T-cell (primary cell): ENCODE measurements at places on chromosomes 5 and 9. TPM values are rescaled to one million over a fixed set of nuclear protein-coding genes. Genes with fewer than 3 reads are reported as not detected.

Gene ADAMTS13
- 2.4 TPM for total RNA-seq

Gene ETF1
- 98.2 TPM for total RNA-seq

Gene LIX1
- total RNA-seq, result not detected

Gene FOXD4L5
- 0.58 TPM for total RNA-seq

Gene NR5A1
- total RNA-seq, result 0.19 TPM

Gene PCDHGA12
- 0.09 TPM for total RNA-seq

DNA sequence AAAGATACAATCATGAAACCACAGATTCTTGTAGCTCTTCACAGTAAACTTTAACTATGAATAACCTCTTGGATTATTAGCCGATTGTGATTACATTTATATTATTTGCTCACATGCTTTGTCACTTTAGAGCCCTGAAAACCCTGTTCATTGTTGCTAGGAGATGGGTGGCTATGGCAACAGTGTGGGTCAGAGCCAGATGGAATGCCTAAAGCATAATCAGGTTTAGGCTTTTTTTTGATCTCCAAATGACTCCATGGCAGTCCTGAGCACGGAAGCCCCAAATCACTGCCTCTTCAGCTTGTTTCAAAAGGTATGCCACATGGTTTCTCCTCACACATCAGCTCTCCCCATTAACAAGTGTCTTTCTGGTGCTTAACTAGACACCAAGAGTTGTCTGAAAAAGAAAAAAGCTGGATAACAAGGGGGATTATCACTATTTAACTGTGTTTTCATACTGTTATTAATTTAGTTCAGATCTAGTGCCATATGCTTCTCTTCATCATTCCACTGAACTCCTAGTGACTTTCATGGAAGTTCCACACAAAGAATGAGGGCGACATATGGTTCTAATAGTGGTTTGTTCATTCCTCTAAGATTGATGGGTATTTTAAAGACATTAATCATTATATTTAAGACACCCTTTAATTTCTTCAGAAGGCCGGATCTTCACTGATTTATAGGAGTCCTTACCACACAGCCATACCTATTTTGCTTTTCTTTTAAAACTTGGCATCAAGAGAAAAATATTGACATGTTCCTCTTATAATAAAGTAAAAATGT lies 88.8 kb upstream of the PAM start:
- no peaks in the 10 kb centered on the region for H3K4me1 ChIP-seq
- no peak for DNase-seq
- H3K36me3 ChIP-seq, result no peaks in the 10 kb centered on the region
- H3K4me3 ChIP-seq, result no peak overlapping the region
- no peaks in the 10 kb centered on the region for H3K27me3 ChIP-seq

GRCh38 chr9:68653141-68653595 lies 51.9 kb upstream of the PIP5K1B start:
- no peak overlapping the region for H3K4me3 ChIP-seq
- no peaks in the 10 kb centered on the region for H3K27me3 ChIP-seq
- no peak for DNase-seq
- no peaks in the 10 kb centered on the region for H3K4me1 ChIP-seq
- H3K36me3 ChIP-seq, result no peaks in the 10 kb centered on the region
- H3K27ac ChIP-seq, result no peak overlapping the region

DNA sequence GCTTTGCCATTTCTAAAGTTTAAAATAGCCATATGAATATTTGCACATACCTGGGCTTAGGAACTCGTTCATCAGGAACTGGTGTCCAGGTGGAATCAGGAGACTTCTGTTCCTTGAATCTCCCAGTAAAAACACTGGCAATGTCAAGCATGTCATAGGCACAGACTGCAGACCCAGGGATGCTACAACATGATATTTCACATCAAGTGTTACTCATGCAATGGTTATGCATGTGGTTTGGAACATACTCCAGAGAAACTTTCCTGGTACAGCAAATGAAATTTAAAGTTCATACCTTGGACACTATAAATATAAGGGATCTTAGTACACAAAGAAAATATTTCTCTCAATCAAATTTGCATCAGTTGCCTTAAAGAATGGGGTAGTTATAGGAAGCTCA lies 92.2 kb downstream of the SEMA6A start:
- DNase-seq, result no peak
- H3K4me3 ChIP-seq, result no peak overlapping the region
- H3K27ac ChIP-seq, result no peak overlapping the region
- H3K4me1 ChIP-seq, result no peaks in the 10 kb centered on the region

GRCh38 chr9:73269430-73270101 lies 117.9 kb downstream of the ANXA1 start:
- no peak overlapping the region for H3K4me3 ChIP-seq
- H3K36me3 ChIP-seq, result no peaks in the 10 kb centered on the region
- H3K27ac ChIP-seq, result no peak overlapping the region
- H3K27me3 ChIP-seq, result peaks cover 6% of the 10 kb centered on the region

- H3K27me3 ChIP-seq, result no peaks in the 10 kb centered on the region
- no peak for DNase-seq
- H3K36me3 ChIP-seq, result peaks cover 8% of the 10 kb centered on the region
Observed at GRCh38 chr5:1826235-1826980, 25.2 kb downstream of the NDUFS6 start.

- DNase-seq, result no peak
- no peak overlapping the region for H3K4me3 ChIP-seq
- H3K4me1 ChIP-seq, result peaks cover 47% of the 10 kb centered on the region
- H3K36me3 ChIP-seq, result peaks cover 19% of the 10 kb centered on the region
Observed at GRCh38 chr9:136228107-136228875, 17.3 kb downstream of the QSOX2 start.

- H3K4me3 ChIP-seq, result no peak overlapping the region
- peaks cover 8% of the 10 kb centered on the region for H3K36me3 ChIP-seq
- no peaks in the 10 kb centered on the region for H3K4me1 ChIP-seq
- no peak overlapping the region for H3K27ac ChIP-seq
- no peak for DNase-seq
- no peaks in the 10 kb centered on the region for H3K27me3 ChIP-seq
Observed at GRCh38 chr5:7894860-7895259, 25.9 kb downstream of the MTRR start.

DNA sequence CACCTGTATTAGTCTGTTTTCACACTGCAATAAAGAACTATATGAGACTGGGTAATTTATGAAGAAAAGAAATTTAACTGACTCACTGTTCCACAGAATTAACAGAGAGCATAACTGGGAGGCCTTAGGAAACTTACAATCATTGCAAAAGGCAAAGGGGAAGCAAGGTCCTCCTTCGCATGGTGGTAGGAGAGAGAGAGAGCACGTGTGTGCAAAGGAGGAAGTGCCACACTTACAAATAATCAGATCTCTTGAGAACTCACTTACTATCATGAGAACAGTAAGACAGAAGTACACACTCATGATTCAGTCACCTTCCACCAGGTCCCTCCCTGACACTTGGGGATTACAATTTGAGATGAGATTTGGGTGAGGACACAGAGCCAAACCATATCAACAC lies 258.7 kb downstream of the TRIM32 start:
- DNase-seq, result no peak
- no peaks in the 10 kb centered on the region for H3K4me1 ChIP-seq
- H3K4me3 ChIP-seq, result no peak overlapping the region
- no peaks in the 10 kb centered on the region for H3K36me3 ChIP-seq
- no peaks in the 10 kb centered on the region for H3K27me3 ChIP-seq
- no peak overlapping the region for H3K27ac ChIP-seq

GRCh38 chr9:5920860-5921328 lies 30.2 kb downstream of the MLANA start:
- DNase-seq, result no peak
- no peak overlapping the region for H3K4me3 ChIP-seq
- no peaks in the 10 kb centered on the region for H3K4me1 ChIP-seq
- no peaks in the 10 kb centered on the region for H3K36me3 ChIP-seq
